ENCODE measurements at places on chromosomes 6 and 20.

DNA sequence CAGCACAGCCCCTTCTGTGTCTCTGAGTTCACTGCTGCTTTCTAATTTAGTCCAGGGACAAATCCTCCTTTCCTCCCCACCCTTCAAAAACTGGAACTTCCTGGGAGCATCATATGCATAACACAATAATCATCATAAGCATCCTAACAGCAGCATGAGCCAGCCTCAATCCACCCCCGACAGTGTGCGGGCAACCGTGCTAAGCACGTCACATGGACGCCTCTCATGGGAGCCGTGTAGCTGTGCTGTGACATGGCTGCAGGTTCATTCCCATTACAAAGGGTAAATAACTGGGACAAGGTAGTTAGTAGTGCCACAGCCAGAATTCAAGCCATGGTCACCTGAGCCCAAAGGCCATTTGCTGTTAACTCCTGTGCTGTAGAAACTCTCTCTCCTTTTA lies 24.5 kb upstream of the ULBP3 start:
- DNase-seq, result no peak

- peak; percentile 90 for DNase-seq
These were observed 2.2 kb downstream of the PIM1 start for GRCh38 chr6:37171970-37172812.

- DNase-seq, result no peak
These were observed 518.1 kb upstream of the JARID2 start for GRCh38 chr6:14727494-14728395.

GRCh38 chr6:170127151-170127550 lies 163.7 kb downstream of the DLL1 start:
- peak; percentile 23 for DNase-seq

DNA sequence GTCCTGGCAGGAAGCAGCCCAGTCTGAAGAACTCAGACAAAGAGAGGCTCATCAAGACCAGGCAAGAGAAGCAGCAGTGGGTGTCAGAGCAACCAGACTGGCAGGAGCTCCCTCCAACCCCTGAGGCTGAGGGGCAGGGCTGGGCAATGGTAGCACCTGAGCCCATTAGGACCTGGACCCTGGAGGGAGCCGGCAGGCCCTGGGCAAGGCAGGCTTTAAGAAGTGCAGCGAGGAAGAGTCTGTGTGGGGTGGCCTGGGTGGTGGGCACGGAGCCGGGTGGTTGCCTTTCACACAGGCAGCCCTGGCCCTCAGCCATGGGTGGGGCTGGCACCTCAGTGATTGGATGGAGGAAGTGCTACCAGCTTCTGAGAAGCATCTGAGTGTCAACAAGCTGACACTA lies 33.1 kb upstream of the IRF4 start:
- no peak for DNase-seq

- DNase-seq, result no peak
These were observed 428.3 kb upstream of the ARID1B start for GRCh38 chr6:156348849-156349248.

GRCh38 chr6:163771180-163771579 lies 356.7 kb downstream of the QKI start:
- DNase-seq, result no peak

- DNase-seq, result no peak
These were observed 76.6 kb upstream of the CST7 start for GRCh38 chr20:24872291-24873024.

DNA sequence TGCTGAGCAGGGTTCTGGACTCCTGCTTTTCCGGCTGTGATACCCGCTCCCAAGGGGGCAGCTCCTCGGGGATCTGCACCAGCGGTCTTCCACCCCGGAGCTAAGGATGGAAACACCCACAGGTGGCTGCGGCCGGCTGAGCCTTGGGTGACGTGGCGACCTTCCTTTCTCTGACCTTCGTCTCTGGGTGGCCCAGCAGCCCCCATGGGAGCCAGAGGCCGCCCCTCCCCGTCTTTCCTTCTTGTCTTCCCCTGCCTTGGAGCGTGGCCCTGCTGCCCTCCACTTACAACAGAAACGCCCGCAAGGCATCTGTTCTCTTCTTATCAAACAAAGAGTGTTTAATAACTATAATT lies 405.7 kb downstream of the TAF4 start:
- no peak for DNase-seq

DNA sequence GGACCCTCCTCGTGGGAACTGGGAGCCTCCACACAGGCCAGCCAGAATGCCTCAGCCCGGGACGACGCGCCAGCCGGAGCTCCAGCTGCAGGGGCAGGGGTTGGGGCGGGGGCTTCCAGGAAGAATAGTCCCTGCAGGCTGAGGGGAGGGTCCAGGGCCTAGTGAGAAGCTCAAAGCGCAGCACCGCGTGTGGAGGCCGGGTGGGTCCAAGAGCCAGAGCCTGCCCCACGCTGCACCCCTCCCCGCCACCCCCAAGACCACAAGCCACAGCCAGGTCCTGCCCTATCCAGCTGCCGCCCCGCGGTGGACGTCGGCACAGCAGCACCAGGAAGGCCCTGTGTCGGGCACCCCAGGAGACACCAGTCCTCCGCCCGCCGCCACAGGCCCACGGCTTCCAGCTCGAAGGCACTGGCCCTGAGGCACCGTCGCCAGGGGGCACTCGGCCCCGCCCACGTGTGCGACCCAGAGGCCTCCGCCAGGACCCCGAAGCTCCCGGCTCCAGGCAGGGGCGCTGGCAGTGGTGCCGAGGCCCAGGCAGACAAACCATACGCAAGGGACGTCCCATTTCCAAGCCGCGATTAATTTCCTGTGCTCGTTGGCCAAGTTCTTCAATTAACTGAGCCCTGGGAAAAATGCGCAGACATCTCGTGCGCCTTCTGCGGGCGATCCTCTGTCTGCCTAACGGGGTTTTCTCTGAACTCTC lies 19.5 kb downstream of the KCNQ2 start:
- DNase-seq, result no peak

DNA sequence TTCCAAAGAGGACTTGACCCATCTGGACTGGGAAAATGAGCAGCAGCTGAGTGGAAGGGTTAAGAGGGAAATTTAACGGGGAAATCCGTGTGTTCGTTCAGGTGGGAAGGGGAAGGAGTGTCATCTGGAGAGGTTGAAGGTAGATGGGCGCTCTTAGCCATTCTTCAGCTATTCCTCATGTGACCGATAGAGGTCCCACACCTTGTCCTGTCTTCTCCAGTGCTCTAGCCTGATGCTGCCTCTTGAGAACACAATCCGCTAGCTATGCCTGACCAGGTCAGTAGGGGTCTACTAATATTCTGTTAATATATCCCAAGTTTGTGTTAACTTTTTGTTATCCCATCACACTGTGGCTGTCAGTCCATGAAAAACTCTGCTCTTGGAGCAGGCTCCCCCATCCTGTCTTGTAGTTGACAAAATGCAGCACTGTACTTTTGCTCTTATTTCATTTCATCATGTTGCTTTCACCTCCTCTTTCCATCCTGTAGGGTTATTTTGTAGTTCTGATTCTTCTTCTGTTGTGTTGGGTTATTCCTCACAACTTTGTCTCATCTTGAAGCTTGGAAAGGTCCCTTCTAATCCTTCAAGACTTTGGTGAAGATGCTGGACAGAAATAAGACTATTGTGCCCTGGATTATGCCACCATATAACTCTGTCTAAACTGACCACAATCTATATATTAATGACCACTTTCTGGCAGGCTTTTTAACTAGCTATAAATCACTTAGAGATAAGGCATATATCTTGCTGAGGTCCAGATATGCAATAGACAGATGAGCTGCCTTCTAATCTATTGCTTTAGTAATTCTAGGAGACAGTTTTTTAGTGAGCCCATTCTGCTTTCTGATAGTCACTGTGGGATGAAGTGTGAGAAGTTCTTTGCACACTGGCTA lies 123.4 kb upstream of the SUPT3H start:
- DNase-seq, result no peak

DNA sequence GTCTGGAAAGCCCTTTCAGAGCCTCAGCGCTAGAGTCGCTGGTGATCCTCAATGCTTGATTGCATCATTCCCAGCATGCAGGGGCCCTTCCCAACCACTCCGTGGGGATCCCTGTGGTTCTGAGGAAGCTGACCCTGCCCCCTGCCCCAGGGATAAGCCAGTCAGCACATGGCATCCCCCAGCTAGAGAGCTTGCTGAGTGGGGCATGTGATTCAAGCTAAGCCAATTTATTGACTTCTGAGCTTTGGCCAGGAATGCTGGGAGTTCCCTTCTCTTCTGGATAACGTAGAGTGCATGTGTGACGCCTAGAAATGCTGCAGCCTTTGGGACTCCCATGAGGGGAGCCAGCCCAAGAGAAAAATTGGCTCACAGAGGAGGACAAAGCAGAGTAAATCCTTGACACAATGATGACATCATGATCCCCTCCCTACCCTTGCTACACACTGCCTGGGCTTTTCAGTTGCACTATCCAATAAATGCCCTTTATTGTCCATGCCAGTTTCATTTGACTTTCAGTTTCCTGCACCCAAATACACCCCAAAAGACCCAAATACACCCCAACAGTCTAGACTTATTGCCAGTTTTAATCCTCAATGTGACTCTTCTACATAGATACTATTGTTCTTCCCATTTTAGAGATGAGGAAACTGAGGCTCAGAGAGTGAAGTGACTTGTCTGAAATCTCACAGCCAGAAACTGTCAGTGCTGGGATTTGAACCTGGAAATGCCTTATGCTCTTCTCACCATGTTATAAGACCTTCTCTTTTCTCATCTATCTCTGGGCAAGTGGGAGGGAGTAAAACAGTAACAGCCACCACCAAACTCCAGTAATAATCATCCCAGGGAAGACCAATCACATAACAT lies 34.3 kb downstream of the KCNB1 start:
- DNase-seq, result no peak

- peak; percentile 86 for DNase-seq
These were observed 144.7 kb upstream of the ZNF217 start for GRCh38 chr20:53738039-53738944.

- DNase-seq, result no peak
These were observed 75.0 kb upstream of the FUCA2 start for GRCh38 chr6:143586557-143586956.

GRCh38 chr6:68134796-68135195 lies 500.3 kb upstream of the ADGRB3 start:
- no peak for DNase-seq

- no peak for DNase-seq
These were observed 220.7 kb downstream of the UST start for GRCh38 chr6:148967541-148967956.

- no peak for DNase-seq
These were observed 515.7 kb downstream of the NKAIN2 start for GRCh38 chr6:124319410-124319809.

- DNase-seq, result no peak
These were observed 63.0 kb upstream of the MRAP2 start for GRCh38 chr6:83970582-83970981.

GRCh38 chr20:37735541-37735940 lies 41.7 kb downstream of the CTNNBL1 start:
- DNase-seq, result no peak

DNA sequence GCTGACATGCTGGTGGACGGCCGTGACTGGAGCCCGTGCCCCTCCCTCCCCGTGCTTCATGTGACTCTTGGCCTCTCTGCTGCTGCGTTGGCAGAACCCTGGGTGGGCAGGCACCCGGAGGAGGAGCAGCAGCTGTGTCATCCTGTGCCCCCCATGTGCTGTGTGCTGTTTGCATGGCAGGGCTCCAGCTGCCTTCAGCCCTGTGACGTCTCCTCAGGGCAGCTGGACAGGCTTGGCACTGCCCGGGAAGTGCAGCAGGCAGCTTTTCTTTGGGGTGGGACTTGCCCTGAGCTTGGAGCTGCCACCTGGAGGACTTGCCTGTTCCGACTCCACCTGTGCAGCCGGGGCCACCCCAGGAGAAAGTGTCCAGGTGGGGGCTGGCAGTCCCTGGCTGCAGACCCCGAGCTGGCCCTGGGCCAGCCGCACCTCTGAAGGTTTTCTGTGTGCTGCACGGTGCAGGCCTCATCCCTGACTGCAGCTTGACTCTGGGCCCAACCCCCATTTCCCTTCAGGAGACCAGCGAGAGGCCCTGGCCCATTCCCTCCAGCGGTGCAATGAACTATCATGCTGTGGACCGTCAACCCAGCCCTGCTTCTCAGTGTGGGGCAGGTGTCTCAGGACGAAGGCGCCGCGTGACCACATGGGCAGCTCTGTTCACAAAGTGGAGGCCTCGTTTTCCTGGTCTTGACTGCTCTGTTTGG lies 8.1 kb downstream of the NPBWR2 start:
- no peak for DNase-seq

- peak; percentile 27 for DNase-seq
These were observed 32.0 kb downstream of the TRERF1 start for GRCh38 chr6:42419490-42420280.

DNA sequence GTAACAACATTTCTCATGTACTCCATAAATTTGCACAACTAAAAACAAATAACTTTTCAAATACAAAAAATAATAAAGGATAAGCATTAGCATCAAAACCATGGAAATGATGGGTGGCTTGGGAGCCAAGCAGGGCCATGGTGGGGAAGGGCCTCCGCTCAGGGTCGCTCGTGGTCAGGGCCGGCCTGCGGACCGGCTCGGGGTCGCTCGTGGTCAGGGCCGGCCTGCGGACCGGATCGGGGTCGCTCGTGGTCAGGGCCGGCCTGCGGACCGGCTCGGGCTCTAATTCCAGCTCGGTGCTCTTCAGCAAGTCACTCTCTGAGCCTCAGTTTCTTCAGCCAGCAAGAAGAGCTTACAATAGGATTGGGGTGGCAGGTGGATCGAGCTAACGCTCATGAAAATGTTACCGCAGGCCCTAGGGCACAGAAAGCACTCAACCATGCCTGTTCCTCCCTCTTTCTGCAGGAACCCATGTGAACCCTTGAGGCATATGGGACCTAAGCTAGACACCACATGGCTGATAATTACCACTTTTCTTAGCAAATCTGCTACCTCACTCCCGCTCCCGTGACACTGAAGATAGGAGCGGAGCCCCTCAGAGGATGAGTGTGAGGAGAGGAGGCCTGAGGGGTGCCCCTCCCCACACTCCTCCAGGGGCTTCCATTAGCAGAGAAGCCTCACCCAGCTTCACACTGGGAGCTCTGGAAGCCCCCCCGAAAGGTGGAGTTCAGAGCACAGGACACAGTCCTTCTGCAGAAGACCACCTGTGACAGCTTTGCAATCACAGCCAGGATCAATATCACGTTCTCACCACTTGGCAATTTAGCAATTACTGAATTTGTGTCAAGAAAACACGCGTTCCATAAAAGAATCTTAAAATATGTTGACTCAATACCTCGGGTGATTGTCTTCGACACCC lies 103.0 kb downstream of the PSMB1 start:
- DNase-seq, result no peak

GRCh38 chr20:57682184-57683101 lies 27.4 kb downstream of the PMEPA1 start:
- no peak for DNase-seq

GRCh38 chr6:162917506-162917905 lies 189.7 kb downstream of the PACRG start:
- no peak for DNase-seq

DNA sequence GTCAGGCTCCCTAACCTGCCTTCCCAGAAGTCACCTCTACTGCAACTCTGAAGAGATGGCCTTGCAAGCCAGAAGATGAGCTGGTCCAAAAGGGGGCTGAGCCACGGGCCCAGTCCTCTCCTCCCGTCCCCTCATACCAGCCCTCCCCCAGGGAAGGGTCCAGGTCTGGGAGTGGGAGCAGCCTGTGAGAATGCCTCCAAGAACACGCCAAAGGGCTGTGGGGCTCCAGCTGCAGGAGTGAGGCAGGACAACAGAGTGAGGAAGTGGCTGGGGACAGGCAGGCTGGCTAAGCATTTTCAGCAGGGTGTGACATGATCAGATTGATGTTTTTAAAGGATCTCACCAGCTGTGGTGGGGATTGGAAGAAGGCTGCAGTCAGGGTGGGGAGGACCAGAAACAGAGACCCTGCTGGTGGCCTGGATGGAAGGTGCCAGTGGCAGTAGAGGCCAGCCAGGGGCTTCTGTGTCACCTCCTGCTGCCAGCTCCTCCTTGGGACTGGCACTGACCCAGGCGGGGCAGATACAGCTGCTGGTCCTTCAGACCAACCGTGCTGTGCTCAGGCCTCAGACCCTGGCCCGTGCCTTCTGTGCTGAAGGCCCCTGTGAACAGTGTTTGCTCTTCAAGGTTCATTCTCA lies 257.6 kb downstream of the NRN1 start:
- no peak for DNase-seq
